ENCODE measurements at places on chromosomes 7 and 10.

GRCh38 chr10:60212195-60212594 is 177.5 kb downstream of the ANK3 start:
- no peak for DNase-seq

DNA sequence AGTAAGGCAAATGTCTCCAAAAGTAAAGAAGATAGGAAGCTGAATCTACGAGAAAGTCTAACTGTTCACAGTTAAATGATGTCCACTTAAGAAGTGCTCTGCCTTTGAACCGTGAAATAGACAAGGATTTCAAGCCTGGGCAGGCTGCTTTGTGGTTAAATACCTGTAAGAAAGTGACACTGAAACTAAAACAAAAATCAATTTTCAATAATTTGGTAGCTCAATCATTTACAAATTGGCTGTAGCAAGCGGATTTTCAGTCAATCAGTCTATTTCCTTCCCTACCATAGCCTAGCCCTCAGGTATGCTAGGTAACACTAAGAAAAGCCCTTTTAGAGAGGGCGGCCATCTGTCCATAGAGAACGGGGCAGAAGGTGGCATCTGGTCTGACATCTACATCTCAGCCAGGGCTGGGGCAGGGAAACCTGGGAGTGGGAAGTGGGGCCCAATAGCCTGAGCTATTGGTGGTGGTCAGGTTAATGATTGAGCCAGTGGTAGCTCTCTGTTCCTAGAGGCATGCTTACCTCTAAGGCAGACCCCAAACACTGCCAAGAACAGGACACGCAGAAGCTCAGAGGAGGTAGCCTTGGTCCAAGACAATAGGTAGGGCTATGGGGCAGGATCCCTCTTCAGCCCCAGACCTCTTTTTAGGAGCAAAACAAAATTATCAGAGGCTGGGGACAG is 223.2 kb downstream of the CCSER2 start:
- DNase-seq = no peak

DNA sequence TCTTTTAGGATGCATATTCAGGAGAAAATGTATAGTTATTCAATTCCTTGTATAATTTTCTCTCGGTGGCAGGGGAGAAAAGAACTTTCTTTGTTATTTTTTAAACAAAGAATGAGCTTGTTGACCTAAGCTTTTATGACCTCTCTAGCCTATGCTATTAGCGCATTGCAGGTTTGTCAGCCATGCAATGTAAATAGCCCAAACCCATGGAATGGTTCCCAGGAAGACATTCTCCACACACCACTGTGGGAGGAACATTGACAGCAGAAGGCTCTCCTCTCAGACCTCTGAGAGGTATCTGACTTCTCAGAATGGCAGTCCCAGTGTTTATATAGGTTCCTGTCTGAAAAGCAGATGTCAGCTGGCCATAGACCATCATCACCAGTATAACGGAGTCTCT is 19.6 kb upstream of the AGBL3 start:
- no peak for DNase-seq

DNA sequence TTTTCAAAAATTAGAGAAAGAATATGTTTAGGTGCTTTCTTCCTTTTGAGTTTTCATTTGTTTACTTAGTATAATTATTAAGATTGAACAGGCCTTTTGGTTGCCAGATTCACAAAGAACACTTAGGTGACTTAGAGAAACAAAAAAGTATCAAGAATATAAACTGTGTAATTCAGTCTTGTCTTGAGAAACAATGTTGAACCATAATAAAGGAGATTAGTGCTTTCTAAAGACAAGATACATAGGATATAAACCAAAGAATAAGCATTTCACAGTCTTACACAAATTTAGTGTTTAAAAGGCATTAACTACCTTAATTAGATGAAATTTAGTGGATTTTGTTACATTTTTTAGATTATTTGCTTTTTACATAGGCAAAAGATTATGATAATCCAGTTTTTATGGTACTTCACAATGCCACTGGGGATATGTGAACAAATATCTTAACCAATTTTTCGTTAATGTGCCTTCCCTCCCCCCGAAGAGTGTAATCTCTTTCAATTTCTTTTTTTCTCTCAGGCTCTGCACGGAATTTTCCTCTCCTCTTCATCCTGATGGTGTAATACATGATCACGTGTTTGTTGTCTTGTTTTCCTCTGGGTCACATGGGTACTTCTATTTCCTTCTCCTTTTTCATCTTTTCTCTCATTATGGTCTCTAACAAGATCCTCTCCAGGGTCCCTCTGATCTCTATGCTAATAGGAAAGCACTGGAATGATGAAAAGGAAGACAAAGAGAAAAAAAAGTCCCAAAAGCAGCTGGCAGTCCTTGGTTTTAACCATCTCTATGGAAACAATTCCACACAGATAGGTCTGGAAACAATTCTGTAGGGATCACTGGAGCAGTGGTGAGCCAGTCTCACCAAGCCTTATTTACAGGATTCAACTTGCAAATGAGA is 3.7 kb upstream of the HNRNPH3 start:
- DNase-seq = no peak

- DNase-seq = no peak
Observed at GRCh38 chr10:62352356-62352970, 21.7 kb upstream of the ZNF365 start.

All from body of pancreas (tissue), 4 donors.